Fibroblast of skin of back (primary cell): ENCODE measurements at places on chromosomes 11 and 22.
A peak's percentile ranks its signal among the peaks of the same experiment; 100 is the strongest.

GRCh38 chr11:10503221-10503620 lies 37.8 kb downstream of the RNF141 start:
- no peak for DNase-seq

DNA sequence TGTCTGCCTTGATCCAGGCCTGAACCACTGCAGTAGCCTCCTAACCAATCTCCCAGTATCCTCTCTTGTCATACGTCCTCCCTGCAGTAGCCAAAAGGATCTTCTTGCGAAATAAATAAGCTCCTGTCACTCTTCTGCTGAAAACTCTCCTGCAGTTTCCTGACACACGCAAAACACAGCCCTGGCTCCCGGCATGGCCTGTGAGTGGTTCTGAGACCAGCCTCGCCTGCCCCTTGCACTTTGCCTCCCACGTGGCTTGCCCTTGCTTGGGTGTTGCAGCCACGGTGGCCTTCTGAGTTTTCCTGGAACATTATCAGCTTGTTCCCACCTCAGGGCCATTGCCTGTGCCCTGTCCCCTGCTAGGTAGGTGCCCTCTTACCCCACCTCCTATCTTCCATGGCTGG lies 7.2 kb downstream of the ZC3H7B start:
- DNase-seq, result no peak

GRCh38 chr11:11536650-11537049 lies 85.2 kb downstream of the GALNT18 start:
- no peak for DNase-seq

DNA sequence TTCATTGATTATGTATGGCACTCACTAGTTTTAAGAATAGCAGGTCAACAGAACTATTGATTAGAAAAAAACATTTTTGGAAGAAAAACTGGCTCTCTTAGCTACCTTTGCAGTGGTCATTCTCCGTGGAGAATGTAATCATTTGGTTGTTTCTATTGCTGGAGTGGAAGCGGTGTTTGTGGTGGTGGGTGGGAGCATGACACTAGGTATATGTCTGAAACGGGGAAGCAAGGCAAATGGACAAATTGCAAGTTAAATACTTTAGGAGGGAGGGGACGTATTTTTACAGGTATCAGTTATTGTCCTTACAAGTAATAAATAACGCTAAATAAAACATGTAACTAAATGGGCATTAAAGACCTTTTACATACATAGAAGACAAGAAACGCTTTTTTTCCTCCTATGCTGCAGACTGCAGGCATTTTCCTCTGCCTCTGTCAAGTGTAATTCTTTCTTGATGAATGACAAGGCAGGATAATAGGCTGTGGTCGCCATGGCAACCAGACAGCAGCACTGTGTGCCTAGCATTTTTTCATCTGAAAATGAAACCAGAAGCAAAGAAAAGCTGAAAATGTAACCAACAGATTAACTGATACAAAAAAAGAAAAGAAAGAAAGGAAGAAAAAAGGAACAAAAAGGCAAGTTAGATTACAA lies 46.2 kb downstream of the BLID start:
- DNase-seq, result peak; percentile 92

GRCh38 chr22:49726701-49727101 lies 101.0 kb downstream of the BRD1 start:
- no peak for DNase-seq

DNA sequence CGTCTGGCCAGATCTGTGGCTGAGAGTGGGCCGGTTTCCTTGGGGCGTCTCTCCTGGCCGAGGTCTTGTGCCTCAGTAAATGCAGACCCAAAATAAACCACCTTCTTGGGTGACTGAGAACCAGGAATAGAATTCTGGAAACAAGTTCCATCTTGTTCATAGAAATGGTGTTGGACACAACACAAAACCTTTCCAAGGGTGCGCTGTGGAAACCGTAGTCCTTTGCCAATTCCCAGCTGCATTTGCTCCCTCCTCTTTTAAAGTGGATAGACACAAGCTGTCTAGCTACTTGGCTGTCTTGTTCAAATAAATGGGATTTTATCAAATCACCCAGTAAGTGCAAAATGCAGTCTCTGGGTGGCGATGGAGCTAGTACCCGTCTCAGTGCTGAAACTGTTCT lies 300.2 kb downstream of the SHANK2 start:
- no peak for DNase-seq
